ENCODE measurements at places on chromosomes 2 and 18.

GRCh38 chr18:6781796-6782195 lies 52.3 kb downstream of the ARHGAP28 start:
- no peak for DNase-seq

DNA sequence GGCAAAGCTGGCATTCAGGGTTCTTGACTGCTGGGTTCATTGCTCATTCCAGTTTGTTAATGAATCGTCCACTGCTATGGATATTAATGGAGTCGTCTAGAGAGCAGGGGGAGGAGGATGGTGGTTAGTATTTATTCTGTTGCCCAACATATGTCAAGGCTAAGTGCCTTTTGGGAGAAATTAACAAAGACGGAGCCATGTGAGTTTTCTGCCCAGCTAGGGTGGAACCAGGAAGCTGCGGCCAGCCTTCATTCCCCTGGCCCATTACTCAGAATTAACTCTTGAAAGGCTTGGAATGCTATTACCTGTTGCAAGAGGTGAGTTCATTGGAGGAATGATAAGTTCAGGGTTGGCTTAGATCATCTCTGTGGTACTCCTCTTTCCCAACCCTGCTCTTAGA lies 19.3 kb downstream of the IGFBP2 start:
- no peak for DNase-seq

GRCh38 chr2:140454717-140455116 lies 1674.5 kb upstream of the NXPH2 start:
- no peak for DNase-seq

- no peak for DNase-seq
Observed at GRCh38 chr2:169205176-169205575, 135.8 kb downstream of the DHRS9 start.

- DNase-seq: no peak
Observed at GRCh38 chr2:187312718-187313282, 135.3 kb downstream of the CALCRL start.

- peak; percentile 77 for DNase-seq
Observed at GRCh38 chr2:197599285-197599965, 76.0 kb downstream of the RFTN2 start.

- DNase-seq: no peak
Observed at GRCh38 chr2:949384-950079, 1.1 kb upstream of the SNTG2 start.

DNA sequence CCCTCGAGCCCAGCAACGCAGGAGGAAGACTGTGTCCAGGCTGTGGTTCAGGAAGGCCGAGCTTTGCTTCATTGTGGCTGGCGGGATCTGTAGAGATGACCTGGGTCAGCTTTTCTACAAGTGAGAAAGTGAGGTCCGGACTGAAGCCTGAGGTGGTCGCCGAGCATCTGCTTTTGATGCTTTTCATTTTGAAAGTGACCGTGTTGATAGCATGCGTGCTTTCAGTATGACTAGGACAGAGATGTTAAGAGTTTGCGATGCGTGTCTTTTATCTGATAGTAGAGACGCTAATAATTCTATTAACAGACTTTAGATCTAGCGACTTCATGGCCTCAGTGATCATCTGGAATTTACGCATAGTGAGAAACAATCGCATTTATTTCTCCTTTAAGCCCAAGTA lies 28.1 kb downstream of the CTDP1 start:
- no peak for DNase-seq

GRCh38 chr2:95349568-95350322 lies 52.6 kb downstream of the KCNIP3 start:
- DNase-seq: no peak

DNA sequence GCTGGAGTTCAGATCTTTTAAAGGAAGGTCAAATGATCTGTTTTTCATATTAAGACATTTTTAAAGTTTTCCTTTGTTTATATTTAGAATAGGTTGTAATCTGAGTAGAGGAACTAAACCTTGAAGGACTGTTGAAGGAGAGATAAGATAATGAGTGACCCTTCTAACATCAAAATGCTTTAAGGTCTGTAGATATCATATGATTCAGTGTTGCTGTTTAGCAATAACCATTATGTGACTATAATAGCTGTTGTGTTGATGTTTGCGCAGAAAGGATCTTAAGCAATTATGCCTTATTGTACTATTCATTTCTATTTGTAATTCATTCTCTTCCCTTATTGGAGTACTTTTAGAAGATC lies 60.0 kb downstream of the SLC16A14 start:
- no peak for DNase-seq

GRCh38 chr2:105889046-105889445 lies 144.3 kb downstream of the NCK2 start:
- no peak for DNase-seq

GRCh38 chr2:238238766-238239542 lies 884 bp downstream of the HES6 start:
- DNase-seq: peak; percentile 56
